ENCODE measurements at places on chromosomes 12 and 14. TPM values are rescaled to one million over a fixed set of nuclear protein-coding genes. Genes with fewer than 3 reads are reported as not detected.

DNA sequence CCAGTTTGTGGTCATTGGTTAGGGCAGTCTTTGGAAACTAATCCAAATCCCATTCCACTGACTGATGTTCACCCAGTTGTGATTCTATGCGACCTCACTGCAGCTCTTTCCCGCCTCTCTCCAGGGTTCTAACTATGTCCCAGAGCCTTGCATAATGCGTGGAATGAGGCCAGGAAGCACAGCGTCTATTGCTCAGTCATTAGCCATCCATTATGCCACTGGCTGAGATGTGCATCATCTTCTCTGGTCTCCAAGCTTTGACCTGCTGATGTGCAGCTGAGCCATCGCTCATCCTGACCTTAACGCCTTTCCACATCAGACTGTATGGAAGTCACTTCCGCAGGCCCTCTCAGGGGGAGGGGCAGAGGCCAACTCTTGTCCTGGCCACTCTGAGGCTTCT, 115.4 kb upstream of the VRK1 start:
- DNase-seq, result no peak

LMNTD1 gene
- total RNA-seq, result 2.3 TPM

FGF6 gene
- 0.74 TPM for total RNA-seq

VAMP1 gene
- total RNA-seq, result 11.5 TPM

GRCh38 chr12:40149673-40150260, 43.9 kb upstream of the SLC2A13 start:
- DNase-seq, result no peak

DNA sequence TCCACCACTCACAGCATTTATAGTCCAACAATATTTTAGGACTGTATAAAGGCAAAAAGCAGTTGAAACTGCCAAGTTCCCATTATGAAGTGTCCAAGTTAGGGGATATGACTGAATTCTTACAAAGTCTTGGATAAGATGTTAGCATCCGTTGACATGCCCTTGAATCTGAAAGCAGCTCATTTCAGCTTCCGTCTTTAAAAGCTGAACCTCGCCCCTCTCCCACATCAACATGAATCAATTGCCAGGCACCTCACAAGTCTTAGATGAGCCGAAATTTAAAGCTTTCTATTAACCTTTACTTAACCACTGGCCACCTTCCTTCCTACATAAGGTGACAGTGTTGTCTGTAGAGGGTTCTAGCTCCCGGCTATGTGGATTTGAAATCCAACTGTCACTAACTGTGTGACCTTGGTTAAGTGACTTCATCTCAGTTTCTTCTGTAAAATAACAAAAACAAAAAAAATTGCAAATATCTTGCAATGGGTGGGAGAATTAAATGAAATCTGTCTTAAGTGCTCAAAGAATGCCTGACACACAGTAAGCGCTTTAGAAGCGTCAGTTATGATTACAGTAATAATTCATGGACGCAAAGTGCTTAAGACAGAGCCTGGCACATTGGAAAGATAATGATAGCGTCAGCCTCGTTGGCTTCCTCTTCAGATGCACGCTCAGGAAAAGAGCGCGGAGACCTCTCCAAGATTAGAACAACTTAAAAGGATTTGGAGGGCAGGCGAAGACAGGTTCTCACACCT, 1.2 kb downstream of the PPP1CC start:
- DNase-seq, result no peak

- no peak for DNase-seq
Measured at GRCh38 chr12:30257618-30258017, 438.1 kb downstream of the IPO8 start.

DHRS4 gene
- total RNA-seq, result 25.9 TPM

DNA sequence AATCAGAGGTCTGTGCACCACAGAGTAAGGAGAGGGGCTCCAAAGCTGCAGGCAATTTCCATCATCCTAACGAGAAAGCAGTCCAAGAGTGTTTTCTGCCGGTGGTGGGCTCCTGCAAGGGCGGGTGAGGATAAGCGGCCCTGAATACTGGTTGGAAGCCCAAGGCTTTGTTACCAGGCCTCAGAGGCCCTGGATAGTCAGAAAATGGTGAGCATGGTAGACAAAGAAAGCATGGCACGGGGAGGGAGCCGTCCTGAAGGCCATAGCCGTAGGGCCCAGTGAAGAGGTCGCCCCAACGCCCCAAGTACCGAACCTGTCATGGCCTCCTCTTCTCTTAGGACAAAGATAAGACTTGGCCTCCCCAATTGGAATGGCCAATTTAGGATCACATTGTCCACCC, 306.6 kb upstream of the FKBP4 start:
- DNase-seq, result no peak

DNA sequence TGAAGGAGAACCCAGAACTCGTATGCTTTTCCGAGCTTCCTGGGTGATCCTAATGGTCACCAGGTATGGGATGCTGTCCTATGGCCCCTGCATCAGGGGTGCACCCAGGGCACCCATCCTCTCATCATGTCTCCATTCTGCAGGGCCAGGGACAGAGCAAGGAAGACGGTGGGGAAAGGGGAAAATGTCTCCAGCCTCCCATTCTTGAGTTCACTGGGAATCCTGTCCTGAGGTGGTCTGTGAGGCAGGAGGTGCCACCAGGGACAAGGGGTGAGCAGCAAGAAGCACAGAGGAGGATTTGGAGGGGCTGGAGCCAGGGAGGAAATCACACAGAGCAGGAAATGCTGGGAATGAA, 14.9 kb upstream of the SLC6A12 start:
- DNase-seq, result no peak

DNA sequence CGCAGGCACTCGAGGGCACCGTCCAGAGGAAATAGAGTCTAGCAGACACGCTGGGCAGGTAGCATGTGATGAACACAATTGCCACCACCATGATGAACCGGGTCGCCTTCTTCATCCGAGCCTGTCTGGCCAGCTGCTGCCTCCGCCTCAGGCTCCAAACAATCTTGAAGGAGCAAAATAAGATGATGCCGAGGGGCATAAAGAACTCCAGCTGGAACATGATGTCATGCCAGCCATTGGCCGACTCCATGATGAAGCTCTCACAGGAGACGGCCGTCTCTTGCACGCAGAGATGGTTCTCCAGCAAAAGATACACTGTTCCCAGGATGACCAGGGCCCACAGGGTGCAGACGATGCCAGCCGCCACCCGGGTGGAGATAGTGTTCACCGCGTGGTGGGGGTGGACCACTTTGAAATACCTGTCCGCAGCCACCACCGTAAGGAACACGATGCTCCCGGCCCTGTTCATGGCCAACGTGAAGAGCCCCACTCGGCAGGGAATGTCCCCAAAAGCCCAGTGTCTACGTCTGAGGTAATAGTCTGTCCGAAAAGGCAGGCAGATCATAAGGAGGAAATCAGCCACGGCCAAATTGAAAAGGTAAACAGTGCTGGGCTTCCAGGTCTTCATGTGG, 945 bp downstream of the HCAR1 start:
- DNase-seq, result no peak

- DNase-seq, result peak; percentile 40
Measured at GRCh38 chr14:60349663-60350365, 100.8 kb downstream of the PPM1A start.

GRCh38 chr12:92619730-92620684, 82.8 kb upstream of the PLEKHG7 start:
- no peak for DNase-seq

EPYC gene
- total RNA-seq, result 1.2 TPM

PPP2R5C gene
- total RNA-seq, result 118 TPM

GRCh38 chr12:107329569-107330324, 236.4 kb upstream of the CRY1 start:
- no peak for DNase-seq

- no peak for DNase-seq
Measured at GRCh38 chr14:31945701-31946100, 131.4 kb upstream of the ARHGAP5 start.

- no peak for DNase-seq
Measured at GRCh38 chr14:22155571-22155970, 433.5 kb downstream of the DAD1 start.

All from urinary bladder (tissue), 4 donors.